ENCODE measurements at places on chromosomes 3 and 15. TPM values are rescaled to one million over a fixed set of nuclear protein-coding genes. Genes with fewer than 3 reads are reported as not detected.

DNA sequence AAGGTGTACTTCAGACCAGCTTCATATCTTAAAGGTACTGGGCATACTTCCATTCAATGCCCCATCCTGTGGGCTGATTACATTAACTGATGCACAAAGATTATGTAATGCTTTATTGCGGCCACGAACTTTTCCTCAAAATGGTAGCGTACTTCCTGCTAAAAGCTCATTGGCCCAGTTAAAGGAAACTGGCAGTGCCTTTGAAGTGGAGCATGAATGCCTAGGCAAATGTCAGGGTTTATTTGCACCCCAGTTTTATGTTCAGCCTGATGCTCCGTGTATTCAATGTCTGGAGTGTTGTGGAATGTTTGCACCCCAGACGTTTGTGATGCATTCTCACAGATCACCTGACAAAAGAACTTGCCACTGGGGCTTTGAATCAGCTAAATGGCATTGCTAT, 3.4 kb downstream of the SKIL start:
- no peaks in the 10 kb centered on the region for H3K27me3 ChIP-seq
- peaks cover 67% of the 10 kb centered on the region for H3K4me1 ChIP-seq
- H3K36me3 ChIP-seq, result peaks cover 32% of the 10 kb centered on the region

DNA sequence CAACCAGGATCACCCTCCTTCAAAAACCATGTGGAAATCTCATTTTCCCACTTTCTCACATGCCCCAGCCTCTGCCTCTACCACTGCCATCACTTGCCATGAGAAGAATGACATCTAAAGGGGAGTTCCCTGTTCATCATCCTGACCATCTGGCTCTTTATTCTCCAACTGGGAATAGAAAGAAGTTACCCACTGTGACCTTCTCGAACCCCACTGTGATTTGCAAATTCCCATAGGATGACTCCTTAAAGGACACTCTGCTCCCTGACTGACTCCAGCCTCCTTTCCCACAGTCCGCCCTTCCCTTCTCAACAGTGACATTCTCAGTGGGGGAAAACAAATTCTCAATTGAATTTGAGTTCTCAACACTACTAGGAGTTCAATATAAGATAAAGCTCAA, 440.5 kb downstream of the NR2F2 start:
- no peak for DNase-seq
- H3K4me3 ChIP-seq, result no peak overlapping the region
- peaks cover 4% of the 10 kb centered on the region for H3K27me3 ChIP-seq
- no peak overlapping the region for H3K27ac ChIP-seq
- no peaks in the 10 kb centered on the region for H3K4me1 ChIP-seq

DNA sequence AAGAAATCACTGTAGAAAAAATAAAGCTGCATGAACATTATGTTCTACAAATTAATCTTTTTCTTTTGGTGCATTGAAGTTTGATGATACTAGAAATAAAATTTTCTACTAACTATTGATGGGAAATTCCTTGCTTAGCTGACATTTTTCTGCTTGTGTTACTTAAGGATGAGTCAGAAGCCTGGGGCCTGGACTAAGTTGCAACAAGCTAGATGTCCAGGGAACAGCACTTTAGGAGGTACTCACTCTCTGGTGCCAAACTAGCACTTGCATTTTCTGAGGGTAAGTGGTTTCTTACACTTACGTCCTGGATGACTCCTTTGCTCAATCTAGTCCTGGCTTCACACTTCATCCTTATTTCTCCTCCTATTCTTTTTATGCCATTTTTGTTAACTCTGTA, 945.1 kb downstream of the IGSF11 start:
- no peak overlapping the region for H3K4me3 ChIP-seq
- DNase-seq, result no peak
- no peaks in the 10 kb centered on the region for H3K27me3 ChIP-seq
- no peaks in the 10 kb centered on the region for H3K4me1 ChIP-seq
- no peaks in the 10 kb centered on the region for H3K36me3 ChIP-seq
- no peak overlapping the region for H3K27ac ChIP-seq

BOC gene
- total RNA-seq, result 11.3 TPM

PHC3 gene
- 52.6 TPM for total RNA-seq

DNA sequence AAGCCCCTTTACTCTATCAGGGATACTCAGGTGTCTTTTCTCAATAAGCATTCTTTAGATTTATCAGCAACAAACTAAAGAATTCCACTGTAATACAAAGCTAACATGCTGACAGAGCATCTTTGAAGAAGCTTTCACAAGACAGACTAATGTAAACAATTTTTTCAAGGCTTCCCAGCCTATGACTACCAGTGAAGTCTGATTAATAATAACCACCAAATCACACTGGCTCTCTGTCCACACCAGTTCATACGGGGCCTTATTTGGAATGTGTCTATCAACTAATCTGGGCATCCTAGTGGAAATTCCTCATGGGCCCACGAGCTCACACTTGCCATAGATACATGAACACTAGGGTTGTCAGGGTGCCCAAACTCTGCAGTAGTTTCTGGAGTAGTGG, 84.5 kb downstream of the EFL1 start:
- no peak for DNase-seq
- peak overlapping the region; percentile 97 for H3K27ac ChIP-seq
- peaks cover 1% of the 10 kb centered on the region for H3K36me3 ChIP-seq

CYP1A2 gene
- total RNA-seq, result not detected

DNA sequence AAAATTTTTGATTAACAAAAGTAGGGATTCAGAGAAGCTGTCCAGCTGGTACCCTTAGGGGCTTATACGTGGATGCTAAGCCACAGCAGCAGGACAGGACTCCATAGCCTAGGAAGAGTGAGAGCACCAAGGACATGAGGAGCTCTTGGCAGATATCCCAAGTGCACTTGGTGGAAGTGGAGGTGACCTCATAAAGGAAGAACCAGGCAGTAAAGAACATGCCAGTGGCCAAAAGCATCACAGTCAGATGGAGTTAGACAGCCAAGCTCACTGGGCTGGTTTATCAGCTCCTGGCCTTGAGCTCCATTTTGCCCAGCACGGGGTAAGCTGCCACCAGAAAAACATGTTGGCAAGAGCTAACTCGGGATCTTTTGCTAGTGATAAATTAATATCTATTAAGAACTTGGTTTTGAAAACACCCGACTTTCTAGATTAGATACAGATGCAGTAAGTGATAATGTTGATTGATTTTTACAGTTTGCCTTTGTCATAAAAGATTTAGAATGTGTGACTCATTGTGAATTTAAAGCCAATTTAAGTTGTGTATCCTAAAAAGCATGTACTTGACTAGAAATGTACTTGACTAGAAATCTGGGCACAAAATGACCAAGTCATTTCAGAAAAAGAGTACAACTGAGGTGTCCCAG, 108.0 kb downstream of the CMSS1 start:
- no peak for DNase-seq
- no peak overlapping the region for H3K4me3 ChIP-seq
- H3K4me1 ChIP-seq, result peaks cover 49% of the 10 kb centered on the region
- H3K27ac ChIP-seq, result peak overlapping the region; percentile 50

CCDC39 gene
- total RNA-seq, result not detected

SERINC4 gene
- not detected for total RNA-seq

GRCh38 chr15:45628136-45628535, 6.7 kb upstream of the SQOR start:
- H3K27ac ChIP-seq, result no peak overlapping the region
- no peak for DNase-seq
- peaks cover 5% of the 10 kb centered on the region for H3K4me1 ChIP-seq
- no peaks in the 10 kb centered on the region for H3K27me3 ChIP-seq
- H3K4me3 ChIP-seq, result no peak overlapping the region
- peaks cover 16% of the 10 kb centered on the region for H3K36me3 ChIP-seq

GRCh38 chr3:173395412-173396181, 1.9 kb upstream of the NLGN1 start:
- DNase-seq, result peak; percentile 92
- peaks cover 24% of the 10 kb centered on the region for H3K27me3 ChIP-seq
- peak overlapping the region; percentile 73 for H3K4me3 ChIP-seq
- peaks cover 35% of the 10 kb centered on the region for H3K4me1 ChIP-seq
- H3K36me3 ChIP-seq, result no peaks in the 10 kb centered on the region
- H3K27ac ChIP-seq, result peak overlapping the region; percentile 53

- H3K27ac ChIP-seq, result peak overlapping the region; percentile 91
- H3K27me3 ChIP-seq, result no peaks in the 10 kb centered on the region
- peaks cover 86% of the 10 kb centered on the region for H3K4me1 ChIP-seq
- peak overlapping the region; percentile 40 for H3K4me3 ChIP-seq
- DNase-seq, result no peak
These were observed 82.6 kb upstream of the MYZAP start for GRCh38 chr15:57509126-57509525.

DNA sequence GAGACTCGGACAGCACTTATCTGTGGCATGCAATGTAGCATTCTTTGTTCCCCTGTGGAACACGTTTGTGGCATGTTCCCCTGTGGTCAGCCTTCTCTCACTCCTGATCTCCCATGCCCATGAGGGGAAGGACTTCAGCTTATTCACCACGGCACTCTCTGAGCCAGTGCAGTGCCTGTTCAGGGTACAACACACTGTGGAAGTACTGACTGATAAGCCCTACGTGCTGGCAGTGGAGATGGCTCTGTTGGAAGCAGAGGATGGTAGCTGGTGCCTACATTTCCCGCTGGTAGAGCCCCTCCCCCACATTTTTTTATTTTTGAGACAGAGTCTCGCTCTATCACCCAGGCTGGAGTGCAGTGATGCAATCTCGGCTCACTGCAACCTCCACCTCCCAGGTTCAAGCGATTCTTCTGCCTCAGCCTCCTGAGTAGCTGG, 43.5 kb upstream of the ETV5 start:
- H3K27ac ChIP-seq, result no peak overlapping the region
- H3K36me3 ChIP-seq, result peaks cover 6% of the 10 kb centered on the region
- no peaks in the 10 kb centered on the region for H3K4me1 ChIP-seq
- DNase-seq, result no peak

- no peaks in the 10 kb centered on the region for H3K4me1 ChIP-seq
- DNase-seq, result no peak
- H3K36me3 ChIP-seq, result peaks cover 10% of the 10 kb centered on the region
- H3K27me3 ChIP-seq, result no peaks in the 10 kb centered on the region
- no peak overlapping the region for H3K4me3 ChIP-seq
These were observed 76.5 kb downstream of the B3GALNT1 start for GRCh38 chr3:161028555-161029153.

GRCh38 chr3:149879872-149880271, 66.9 kb downstream of the RNF13 start:
- H3K4me3 ChIP-seq, result no peak overlapping the region
- H3K27ac ChIP-seq, result no peak overlapping the region
- H3K27me3 ChIP-seq, result no peaks in the 10 kb centered on the region
- H3K4me1 ChIP-seq, result peaks cover 5% of the 10 kb centered on the region
- H3K36me3 ChIP-seq, result peaks cover 13% of the 10 kb centered on the region

ATP2B2 gene
- 0.08 TPM for total RNA-seq

DNA sequence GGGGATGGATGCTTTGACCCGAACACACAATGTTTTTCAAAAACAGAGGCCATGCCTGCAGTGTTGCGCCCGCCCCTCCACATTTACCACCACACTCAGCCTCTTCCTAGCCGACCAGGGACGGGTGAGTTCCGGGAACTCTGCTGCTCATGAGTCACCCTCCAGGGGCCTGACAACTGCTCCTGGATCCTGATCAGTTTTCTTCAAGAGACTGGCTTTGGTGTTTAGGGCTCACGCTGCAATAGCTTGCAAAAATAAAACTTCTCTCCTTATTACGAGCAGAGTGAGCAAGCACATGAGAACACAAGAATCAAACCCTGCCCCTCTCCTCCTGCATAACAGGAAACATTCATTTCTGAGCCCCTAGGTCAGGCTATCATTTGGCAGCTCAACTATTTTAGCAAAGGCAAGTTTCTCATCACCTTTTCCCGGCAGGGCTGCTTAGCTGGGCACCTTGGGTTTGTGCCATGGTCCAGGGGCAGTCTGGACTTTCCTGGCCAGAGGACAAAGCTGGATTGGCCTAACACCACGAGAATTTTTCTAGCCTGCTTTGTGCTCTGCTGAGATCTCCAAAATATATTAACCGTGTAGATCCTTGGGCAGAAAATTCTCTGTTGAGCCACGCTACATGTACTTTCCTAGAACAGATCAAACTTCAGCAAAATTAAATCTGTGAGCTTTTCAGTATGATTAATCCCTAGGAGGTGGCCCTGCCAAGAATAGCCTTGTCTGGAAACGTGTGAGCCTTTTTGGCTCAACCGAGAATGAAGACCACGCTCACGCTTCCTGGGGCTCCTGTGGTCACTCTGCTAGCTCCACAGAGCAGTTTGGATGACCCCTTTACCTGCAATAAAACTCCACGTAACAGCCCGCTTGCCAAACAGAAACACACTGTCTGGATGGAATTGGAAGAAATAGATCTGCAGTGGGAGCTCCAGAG, 52.7 kb upstream of the SPATA12 start:
- H3K27ac ChIP-seq, result peak overlapping the region; percentile 93
- DNase-seq, result no peak
- H3K36me3 ChIP-seq, result peaks cover 3% of the 10 kb centered on the region
- peak overlapping the region; percentile 44 for H3K4me3 ChIP-seq
- no peaks in the 10 kb centered on the region for H3K27me3 ChIP-seq

MEIS2 gene
- 28.3 TPM for total RNA-seq

DNA sequence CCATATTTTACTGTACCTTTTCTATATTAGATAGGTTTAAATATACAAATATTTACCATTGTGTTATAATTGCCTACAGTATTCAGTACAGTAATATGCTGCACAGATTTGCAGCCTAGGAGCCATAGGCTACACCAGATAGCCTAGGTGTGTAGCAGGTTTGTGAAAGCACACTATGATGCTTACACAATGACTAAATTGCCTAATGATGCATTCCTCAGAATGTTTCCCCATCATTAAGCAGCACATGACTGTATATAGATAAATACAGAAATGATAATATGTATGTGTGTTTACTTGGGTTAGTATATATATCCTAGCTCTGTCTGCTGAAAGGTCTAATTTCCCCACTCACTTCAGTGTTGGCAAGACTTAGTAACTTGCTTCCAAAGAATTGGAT, 65.8 kb downstream of the MYL3 start:
- no peak overlapping the region for H3K27ac ChIP-seq
- H3K27me3 ChIP-seq, result peaks cover 45% of the 10 kb centered on the region
- no peak for DNase-seq
- H3K36me3 ChIP-seq, result peaks cover 3% of the 10 kb centered on the region
- H3K4me3 ChIP-seq, result no peak overlapping the region
- H3K4me1 ChIP-seq, result no peaks in the 10 kb centered on the region

RHOV gene
- 0.12 TPM for total RNA-seq

ZCWPW2 gene
- total RNA-seq, result 1.8 TPM

DNA sequence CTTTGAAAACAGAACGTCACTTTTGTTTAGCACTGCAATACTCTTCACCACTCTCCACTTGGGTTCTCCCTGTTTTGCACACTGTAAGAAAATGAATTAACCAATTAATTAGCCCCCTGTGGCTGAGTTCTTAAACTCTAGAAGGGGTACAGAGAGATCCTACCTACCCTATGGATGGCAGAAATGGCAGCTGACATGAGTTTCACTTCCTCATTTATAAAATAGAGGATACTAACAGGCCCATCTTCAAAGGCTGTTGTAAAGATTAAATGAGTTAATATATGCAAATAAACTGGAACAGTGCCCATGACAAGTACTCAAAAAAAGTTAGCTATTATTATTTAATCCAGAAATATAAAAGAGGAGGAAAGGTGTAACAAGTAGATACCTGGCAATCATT, 36.9 kb downstream of the SUCLG2 start:
- no peaks in the 10 kb centered on the region for H3K27me3 ChIP-seq
- no peaks in the 10 kb centered on the region for H3K4me1 ChIP-seq
- peaks cover 7% of the 10 kb centered on the region for H3K36me3 ChIP-seq
- H3K27ac ChIP-seq, result no peak overlapping the region

Measured in chondrocyte (in vitro differentiated cells).